ENCODE measurements at places on chromosomes 12 and 14.

DNA sequence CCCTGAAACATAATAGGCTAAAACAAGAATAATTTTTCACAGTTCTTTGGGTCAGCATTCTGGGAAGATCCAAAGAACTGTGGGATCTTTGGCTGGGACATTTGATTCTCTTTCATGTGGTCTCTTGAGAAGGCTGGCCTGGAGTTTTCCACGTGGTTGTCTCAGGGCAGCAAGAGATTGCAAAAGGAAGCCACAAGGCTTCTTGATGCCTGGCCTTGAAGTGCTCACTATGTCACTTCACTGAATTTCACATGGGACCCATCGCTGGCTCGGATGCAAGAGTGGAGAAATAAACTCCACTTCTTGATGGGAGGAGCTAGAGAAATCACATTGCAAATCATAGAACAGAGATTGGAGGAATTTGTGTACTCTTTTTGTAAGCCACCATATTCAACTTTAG is 343.4 kb downstream of the MED13L start:
- DNase-seq = no peak

DNA sequence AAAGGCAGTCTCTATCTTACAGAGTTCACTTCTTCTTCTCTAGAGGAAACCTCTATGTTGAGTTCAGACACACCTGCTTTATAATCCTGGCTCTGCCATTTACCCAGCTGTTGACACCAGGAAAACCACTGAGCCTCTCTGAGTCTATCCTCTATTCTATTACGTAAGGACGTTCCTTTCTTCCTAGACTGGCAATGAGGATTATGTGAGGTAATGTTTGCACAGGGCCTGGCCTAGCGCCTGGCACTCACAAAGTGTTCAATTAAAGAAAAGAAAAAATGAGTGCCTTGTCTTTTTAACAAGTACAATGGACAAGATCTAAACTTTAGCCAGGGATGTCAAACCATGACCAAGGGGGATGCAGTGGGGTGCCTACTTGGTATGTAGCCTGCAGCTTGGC is 641.9 kb upstream of the TBX3 start:
- DNase-seq = no peak

GRCh38 chr12:109545826-109546225 is 27.5 kb downstream of the MMAB start:
- DNase-seq = no peak

GRCh38 chr14:36477266-36477665 is 42.8 kb downstream of the NKX2-1 start:
- no peak for DNase-seq

- no peak for DNase-seq
Measured at GRCh38 chr14:71815110-71815509, 117.1 kb upstream of the RGS6 start.

- DNase-seq = no peak
Measured at GRCh38 chr14:99042381-99043266, 229.4 kb downstream of the BCL11B start.

All from HL-60 (cell line).